ENCODE measurements at places on chromosomes 3 and 15.

DNA sequence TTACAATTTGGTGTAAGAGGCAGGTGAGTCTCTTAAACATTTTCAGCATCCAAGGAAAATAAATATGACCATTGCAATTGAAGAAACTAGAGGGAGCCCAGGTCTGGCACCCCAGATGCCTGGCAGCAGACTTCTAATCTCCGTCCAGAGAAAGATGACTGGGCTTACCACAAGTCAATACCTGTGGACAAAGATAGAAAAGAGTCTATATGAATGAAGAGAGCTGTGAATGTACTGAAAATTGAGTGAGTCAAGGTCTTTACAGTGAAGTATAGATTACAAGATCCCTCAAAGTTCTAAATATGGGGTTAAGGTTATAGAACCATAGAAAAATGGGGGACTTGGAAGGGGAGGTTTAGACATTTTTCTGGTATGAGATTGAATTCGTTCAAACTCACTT lies 827.4 kb upstream of the NR2F2 start:
- no peak for DNase-seq

DNA sequence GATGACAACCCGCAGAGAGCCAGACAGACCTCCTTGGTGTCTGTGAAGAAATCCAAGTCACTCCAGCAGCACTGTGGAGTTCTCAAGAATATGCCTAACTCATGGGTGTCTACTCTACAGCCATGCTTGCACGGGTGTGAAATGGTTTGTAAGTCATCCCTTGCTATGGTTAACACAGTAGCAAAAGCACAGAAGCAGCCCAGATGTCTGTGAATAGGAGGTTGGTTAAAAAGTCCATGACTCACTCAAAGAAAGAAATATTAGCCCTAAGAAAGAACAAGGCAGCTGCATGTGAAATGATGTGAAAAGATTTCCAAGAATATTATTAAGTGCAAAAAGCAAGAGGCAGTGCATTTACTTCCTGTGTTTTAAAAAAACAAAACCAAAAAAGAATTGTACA lies 12.1 kb upstream of the LIMD1 start:
- DNase-seq: no peak

- no peak for DNase-seq
Observed at GRCh38 chr15:87293031-87293430, 963.5 kb downstream of the NTRK3 start.

- DNase-seq: peak; percentile 74
Observed at GRCh38 chr3:169812332-169813235, at the start of the genes LRRC34 and LRRIQ4. Gene LRRC34 (minus strand): TSS chr3:169812904. CDS start chr3:169812548, 356 bp downstream. Gene LRRIQ4 (plus strand): TSS chr3:169812870. CDS start chr3:169821922, 9,052 bp downstream.

- DNase-seq: no peak
Observed at GRCh38 chr3:6250167-6250566, 610.7 kb upstream of the GRM7 start.

- DNase-seq: peak; percentile 16
Observed at GRCh38 chr3:108153451-108153981, 62.7 kb upstream of the CD47 start.

GRCh38 chr15:58240191-58240932 lies 102.2 kb downstream of the AQP9 start:
- DNase-seq: no peak
